Hematopoietic multipotent progenitor cell treated with erythropoietin and hydrocortisone succinate and interleukin-3 and kit ligand, for 6 days (in vitro differentiated cells): ENCODE measurements at places on chromosomes 7 and 10.

DNA sequence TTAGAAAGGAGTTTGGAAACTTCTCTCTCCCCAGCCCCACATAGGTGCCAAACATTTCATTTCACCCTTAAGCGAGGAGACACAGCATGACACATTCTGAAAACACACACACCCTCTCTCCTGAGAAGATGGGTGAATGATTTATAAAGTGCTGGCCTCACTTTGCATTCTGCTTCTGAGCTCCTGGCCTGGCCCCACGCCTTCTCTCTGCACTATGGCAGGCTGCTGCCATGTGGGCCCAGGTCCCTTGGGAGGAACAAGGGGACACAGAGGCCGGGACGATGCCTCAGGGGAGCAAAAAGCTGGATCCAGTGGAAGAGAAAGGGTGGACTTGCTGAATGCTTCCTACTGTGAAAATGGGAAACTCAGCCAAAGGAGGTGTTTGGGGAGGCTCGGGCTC lies 56.0 kb downstream of the CPXM2 start:
- no peak for DNase-seq

DNA sequence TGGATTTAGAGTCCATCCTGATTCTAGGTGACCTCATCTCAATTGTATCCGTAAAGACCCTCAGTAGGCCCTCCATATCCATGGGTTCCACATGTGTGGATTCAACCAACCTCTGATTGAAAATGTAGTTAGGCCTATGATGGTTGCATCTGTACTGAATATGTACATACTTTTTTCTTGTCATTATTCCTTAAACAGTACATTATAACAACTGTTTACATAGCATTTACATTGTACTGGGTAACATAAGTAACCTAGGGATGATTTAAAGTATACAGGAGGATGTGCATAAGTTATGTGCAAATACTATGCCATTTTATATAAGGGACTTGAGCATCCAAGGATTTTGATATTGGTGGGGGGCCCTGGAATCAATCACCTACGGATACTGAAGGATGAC lies 10.1 kb downstream of the CPN1 start:
- DNase-seq, result no peak

DNA sequence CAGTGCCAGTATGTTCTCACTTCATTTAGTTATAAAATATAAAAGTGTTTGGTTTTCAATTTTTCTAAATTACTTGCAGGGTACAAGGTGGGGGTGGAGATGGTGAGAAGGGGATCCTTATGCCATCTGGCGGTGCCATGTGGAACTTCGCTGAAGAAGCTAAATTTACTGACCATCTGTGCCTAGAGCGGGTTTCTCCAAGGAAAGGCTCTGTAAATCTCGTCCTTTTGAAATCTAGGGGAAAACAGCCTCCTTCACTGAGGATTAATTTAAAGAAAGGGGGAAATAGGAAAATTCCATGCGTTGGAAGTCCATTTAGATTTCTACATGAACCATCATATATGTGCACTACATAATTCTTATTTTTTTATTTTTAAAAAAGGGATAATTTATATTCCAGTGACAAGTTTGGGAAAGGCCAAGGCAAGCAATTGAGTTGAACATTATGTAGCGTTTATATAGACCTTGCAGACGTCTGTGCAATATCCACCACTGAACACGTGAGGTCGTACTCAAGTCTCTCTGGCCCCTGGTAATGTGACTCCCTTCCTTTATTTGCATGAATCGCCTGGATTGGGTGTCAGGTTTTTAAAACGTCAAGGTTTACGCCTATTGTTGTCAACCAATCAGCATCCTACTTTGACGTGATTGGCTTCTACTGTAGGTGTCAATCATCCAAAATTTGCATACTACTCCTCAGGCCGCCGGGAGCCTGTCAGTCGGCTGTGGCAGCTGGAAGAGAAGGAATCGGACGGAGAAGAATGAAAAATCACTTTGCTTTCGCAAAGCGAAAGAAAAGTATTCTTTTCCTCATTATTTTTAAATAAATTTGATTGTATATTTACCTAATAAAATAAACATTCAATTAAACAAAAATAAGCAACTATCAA lies 297.1 kb upstream of the NFE2L3 start:
- DNase-seq, result peak; percentile 89

GRCh38 chr7:27670676-27671075 lies 8.0 kb upstream of the HIBADH start:
- DNase-seq, result no peak

GRCh38 chr7:158087196-158087595 lies 500.4 kb downstream of the PTPRN2 start:
- no peak for DNase-seq

DNA sequence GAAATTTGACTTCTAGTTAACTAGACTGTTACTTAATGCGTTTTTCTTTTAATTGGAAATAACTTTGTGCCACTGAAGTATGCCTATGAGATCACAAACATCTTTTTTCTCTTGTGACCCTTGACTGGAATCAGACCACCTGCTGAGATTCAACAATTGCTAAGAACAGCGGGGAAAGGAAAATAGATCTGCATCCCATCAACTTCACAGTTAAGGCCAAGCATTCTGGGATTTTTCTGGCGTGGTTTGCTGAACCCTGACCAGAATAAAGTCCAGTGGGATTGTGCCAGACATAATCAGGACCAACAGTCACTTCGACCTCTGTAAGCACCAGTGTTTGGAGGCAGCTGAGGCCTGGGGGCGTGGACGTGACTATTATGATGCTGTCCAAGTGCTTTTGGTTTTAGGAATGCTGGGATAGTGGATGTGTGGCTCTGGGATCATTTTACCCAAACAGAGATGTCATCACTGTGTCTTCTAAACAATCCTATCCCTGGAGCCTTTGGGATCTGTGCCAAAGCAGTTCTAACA lies 373.3 kb upstream of the PRKCQ start:
- DNase-seq, result no peak

- no peak for DNase-seq
Observed at GRCh38 chr7:158843771-158844170, 12.6 kb upstream of the DYNC2I1 start.

DNA sequence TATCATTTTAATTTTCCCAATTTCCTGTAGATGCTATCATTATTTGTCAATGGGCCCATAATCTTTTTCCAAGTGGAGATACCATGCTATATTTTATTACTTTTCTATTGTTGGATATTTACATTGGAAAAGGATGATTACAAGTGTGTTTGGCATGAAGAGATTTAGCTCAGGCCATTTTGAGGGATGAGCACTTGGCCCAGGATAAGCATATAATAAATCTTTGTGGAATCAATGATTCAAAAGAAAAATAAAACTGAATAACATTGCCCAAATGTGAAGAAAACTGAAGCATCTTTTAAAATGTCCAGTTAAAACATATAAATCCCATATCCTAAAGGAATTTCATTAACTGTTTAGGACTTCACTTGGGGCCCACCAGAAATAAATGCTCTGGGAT lies 260.9 kb upstream of the BMPER start:
- no peak for DNase-seq

- DNase-seq, result no peak
Observed at GRCh38 chr10:132809232-132810140, 23.5 kb upstream of the NKX6-2 start.

GRCh38 chr7:114649689-114650088 lies 235.1 kb downstream of the FOXP2 start:
- no peak for DNase-seq

- no peak for DNase-seq
Observed at GRCh38 chr7:1114505-1114904, 26.6 kb downstream of the GPER1 start.

DNA sequence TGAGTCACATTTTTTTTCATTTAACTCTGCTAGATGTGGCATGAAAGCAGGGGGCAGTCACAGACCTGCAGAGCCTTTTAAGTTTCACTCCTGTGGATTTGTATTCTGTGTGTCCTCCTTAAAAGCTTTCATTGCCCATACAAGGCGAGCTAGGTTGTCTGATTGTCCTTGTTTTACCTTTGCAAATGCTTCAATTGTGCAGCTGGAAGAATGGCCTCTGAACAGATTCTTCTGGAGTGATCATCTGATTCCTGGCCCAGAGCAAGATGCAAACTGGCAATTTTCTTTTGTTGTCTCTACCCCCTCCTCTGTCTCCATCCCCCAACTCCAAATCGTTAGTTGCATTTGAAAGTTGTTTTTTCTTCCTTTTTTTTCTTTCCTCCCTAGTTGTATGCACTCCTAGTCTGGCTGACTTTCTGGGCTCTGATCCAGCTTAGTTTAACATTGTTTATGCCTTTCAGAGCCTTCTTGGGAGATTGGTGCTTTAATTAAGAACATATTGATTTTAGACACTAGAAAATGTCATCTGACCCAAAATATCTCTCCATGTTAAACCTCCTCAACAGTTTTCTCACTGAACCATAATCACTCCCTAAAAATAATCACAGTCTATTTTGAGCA lies 150.2 kb downstream of the REEP3 start:
- DNase-seq, result no peak

- peak; percentile 92 for DNase-seq
Observed at GRCh38 chr7:151013733-151014497, 10.4 kb downstream of the ATG9B start.

GRCh38 chr7:14698239-14698638 lies 204.3 kb downstream of the DGKB start:
- DNase-seq, result peak; percentile 15

DNA sequence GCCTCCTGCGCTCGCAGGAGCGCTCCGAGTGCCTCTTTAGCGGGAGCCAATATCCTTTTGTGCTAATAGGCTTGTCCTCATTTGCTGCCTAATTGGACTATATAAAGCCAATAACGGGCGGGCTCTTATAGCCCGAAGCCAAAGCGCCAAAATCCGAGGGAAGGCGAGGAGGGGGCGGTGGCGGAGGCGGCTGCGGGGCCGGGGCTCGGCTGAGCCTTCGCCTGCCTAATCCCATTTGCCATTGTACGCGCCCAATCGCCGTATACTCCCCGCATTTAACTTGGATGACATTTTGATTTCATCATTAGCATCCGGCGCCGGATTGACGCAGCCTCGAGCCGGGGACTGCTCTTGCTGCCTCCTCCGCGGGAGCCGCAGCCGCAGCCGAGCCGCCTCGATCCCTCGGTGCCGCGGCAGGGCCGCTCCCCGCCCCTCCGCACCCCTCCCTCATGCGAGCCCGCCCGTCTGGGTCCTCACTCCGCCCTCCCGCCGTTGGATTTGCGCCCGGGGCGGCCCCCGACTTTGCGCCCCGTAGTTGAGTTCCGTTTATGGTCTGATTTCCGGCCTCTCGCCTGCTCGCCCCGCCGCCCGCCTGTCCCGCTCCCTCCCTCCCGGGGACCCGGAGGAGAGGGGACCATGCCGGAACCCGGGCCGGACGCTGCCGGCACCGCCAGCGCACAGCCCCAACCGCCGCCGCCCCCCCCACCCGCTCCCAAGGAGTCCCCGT lies at the start of gene HMX3:
Gene HMX3 (plus strand): TSS at position 556 of the 727 bp plus-strand sequence. CDS start 81 bp downstream, at position 637.
- no peak for DNase-seq

GRCh38 chr10:89032141-89032891 lies 41.7 kb downstream of the FAS start:
- peak; percentile 14 for DNase-seq

DNA sequence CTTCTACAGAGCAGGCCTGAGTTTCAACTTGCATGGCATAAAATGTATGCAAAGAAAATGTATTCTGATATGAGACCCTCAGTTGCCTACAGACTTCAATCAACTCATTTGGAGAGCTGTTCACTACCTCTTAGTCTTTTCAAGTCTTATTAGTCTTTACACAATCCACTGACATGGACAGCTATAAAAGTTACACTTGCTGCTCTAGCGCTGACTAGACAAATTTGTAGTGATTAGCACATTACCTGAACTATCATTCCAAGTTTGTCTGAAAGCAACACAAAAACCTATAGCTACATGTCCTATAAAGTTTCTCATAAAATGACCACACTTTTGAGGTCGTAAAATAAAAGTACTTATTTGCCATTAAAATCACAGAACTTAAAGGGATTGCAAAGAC lies 83.9 kb downstream of the PARD3 start:
- DNase-seq, result no peak

GRCh38 chr7:2104107-2104710 lies 128.5 kb downstream of the MAD1L1 start:
- DNase-seq, result peak; percentile 87

GRCh38 chr7:40507166-40507565 lies 372.4 kb downstream of the SUGCT start:
- peak; percentile 50 for DNase-seq

GRCh38 chr10:3081383-3081981 lies 14.1 kb downstream of the PFKP start:
- no peak for DNase-seq

- no peak for DNase-seq
Observed at GRCh38 chr7:143012001-143012400, 14.9 kb downstream of the OR9A2 start.

DNA sequence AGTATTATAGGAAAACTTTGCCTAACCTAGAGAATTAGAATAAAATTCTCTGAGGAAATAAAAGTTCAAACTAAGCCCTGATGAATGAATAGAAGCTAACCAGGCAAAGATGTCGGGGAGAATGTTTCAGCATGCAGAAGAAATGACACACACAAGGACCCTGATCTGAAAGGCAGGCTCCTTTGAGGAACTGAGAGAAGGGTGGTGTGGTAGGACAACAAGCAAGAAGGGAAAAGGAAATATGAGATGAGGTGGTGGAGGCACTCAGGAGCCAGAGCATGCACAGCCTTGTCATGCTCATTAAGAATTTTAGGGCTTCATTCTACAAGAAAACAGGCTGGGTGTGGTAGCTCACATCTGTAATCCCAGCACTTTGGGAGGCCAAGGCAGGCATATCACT lies 90.6 kb downstream of the ARHGAP12 start:
- no peak for DNase-seq

- DNase-seq, result no peak
Observed at GRCh38 chr10:121369616-121370015, 228.6 kb downstream of the FGFR2 start.
